ENCODE measurements at places on chromosomes 6 and 20.

DNA sequence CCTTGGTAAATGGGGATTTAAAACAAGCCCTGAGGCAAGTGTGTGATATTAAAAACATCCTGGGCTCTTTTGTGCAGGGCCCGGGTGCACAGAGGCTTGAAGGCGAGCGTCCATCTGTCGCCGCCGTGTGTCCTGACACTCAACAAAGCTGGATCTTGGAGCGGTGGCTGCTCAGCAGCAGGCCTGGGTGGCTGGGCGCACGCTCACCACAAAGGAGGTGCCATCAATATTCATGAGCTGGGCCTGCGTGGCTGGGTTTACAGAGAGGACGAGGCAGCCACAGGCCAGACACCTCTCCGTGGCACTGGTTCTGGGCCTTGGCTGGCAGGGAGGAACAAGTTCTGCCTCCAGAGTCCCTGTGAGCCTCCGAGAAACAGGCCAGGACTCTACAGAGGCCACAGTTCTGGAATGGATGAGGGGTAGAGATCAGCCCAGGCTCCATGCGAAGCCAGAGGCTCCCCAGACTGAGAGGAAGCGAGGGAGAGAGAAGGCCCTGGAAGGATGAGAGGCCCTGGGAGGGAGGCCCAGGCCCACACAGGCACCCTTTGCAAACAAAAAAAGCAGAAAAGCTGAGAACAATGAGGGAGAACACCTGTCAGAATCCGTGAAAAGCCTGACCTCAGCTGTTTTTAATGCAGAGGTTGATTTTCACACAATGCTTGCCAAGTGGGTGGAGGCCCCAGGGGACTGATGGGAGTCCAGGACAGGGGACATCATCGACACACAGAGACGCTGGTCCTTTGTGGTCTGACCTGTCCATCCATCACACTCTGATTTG is 21.9 kb downstream of the BHLHE23 start:
- DNase-seq, result no peak

DNA sequence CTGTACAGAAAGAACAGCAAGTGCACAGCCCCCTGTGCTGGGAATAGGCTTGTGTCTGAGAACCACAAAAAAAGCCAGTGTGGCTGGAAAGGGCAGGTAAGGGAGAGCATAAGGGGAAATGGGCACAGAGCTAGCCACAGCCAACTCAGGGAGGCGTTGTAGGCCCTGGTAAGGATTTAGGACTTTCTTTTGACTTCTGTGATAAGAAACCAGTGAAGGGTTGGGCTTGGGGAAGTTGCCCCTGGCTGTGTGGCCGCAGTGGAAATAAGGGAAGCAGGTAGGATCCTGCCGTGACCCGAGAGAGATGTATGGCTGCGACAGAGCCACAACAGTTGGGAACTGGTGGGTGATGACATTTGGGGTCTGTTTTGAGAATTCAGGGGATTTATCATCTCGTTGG is 30.0 kb upstream of the PHACTR2 start:
- no peak for DNase-seq

- no peak for DNase-seq
Observed at GRCh38 chr6:38549795-38550194, 89.9 kb downstream of the BTBD9 start.

GRCh38 chr6:157710604-157711003 is 112.4 kb upstream of the SNX9 start:
- DNase-seq, result no peak

DNA sequence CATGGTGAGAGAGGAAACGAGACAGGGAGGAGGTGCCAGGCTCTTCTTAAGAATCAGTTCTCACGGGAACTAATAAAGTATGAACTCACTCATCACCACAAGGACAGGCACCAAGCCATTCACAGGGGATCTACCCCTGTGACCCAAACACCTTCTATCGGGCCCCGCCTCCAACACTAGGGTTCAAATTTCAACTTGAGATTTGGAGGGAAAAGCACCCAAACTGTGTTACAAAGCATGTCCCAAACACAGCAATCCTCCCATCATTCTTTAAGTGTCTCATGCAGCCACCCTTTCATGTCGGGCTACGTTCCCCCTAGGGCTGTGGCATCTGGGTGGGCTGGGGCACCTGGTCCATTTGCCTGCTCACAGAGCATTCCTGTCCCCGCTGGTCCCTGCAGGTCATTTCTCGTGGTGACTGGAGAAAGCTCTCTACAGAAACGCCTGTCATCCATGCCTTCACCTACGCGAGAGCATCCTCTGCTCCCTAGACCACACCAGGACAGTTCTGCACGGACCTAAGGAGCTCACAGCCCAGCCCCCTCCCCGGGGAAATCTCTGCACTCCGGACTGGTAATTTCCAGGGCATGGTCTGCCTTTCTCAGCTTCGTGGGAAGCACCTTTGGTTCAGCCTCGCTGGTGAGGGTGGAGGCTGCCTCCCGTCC is 79.6 kb downstream of the TTLL2 start:
- DNase-seq, result no peak

GRCh38 chr6:51932956-51933355 is 154.5 kb downstream of the PKHD1 start:
- no peak for DNase-seq

GRCh38 chr6:132131758-132132157 is 180.6 kb upstream of the CCN2 start:
- no peak for DNase-seq

- DNase-seq, result no peak
Observed at GRCh38 chr6:35733633-35734032, 3.2 kb upstream of the ARMC12 start.

DNA sequence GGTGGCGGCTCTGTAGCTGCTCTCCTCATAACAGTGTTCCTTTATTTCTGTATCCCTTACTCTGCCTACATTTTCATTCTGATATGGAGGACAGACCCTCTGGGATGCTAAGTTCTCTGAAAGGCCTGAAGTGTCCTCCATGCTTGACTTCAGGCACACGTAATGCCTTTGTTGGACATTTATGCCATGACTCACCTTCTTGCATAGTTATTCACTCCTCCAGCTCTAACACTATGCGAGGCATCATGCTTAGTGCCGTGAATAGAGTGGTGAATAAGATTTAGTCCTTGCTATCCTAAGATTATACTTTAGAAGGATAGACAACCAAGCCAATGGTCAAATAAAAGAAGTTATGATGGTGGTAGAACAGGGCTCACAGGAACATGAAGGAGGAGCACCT is 760.9 kb upstream of the FLRT3 start:
- no peak for DNase-seq

DNA sequence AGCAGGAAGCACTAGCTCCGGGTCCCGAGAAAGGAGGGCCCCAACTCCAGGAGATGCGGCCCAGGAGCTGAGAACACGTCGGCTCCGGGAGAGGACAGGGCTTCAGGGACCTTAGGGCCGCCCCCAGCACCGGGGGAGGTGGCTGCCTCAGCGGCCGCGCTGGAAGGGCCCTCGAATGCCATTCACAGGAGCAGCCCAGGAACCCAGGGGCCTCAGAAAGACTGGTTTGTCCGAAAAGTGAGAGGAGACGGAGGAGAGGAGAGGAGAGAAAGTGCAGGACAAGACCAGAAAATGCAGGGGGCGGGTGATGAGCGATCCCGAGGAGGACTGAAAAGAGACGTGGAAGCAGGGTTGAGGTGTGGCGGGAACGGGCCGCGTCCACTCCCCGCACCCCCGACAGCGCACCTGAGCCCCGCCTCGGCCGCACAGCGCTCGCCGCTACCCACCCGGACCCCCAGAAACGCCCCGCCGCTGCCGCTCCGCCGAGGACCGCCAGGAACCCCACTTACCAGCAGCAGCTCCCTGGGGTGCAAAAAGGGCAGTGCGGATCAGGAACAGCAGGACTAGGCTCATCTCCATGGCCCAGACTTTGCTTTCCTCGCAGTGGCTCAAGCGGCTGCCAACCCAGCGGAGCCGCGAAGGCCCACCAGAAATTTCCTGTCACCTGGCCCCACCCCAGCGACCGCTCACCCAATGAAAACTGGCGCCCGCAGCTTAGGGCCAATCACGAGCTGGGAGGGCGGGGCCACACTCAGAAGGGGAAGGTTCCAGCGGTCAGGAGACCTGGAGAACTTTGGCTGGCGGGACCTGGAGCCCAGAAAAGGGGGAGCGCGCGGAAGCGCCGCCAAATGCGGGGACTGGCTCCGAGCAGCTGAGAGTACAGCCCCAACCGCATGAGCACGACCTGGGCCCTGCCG is 25.4 kb downstream of the HLA-F start:
- peak; percentile 54 for DNase-seq

GRCh38 chr6:166908811-166909210 is 47.5 kb downstream of the RNASET2 start:
- DNase-seq, result no peak

- no peak for DNase-seq
Observed at GRCh38 chr6:56403745-56404144, 156.4 kb upstream of the COL21A1 start.

DNA sequence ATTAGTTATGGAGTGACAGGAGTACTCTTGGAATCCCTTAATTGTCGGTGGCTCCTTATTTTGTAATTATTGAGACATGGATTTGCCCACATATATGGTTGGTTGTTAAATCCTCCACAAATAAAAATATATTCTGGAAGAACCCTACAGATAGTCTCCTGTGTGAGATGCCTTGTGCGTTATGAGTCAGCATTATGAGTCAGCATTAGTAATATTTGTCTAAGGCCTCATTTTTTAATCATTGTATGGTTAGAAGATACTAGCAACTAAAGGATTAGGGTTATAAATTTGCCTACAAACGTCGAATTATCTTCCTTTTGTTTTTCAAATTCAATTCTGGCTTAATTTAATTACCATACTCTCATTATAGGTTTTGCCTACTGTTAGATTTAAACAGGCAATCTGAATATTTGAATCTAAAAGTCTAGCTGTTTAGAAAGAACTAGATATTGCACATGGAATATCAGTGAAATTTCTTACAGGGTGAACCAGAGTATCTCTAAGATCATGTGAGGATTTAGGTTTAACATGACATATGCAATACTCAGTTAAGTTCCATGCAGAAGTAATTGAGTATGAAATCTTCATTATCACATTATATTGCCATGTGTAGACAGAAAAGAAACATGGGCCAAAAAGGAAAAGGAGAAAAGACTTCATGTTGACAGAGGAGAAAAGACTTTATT is 5.9 kb downstream of the C6orf58 start:
- DNase-seq, result no peak

DNA sequence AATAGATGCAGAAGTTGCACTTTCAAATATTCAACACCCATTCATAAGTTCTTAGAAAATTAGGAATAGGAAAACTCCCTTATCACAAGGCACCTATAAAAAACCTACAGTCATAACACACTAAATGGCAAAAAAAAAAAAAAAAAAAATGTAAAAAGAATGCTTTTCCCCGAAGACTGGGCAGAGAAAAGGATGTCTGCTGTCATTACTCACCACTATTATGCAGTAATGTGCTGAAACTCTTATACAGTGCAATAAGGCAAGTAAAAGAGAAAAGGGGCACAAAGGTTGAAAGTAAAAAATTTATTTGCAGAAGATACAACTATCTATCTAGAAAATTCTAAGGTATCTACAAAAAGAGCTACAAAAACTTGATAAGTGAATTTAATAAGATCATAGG is 607.8 kb upstream of the ARID1B start:
- peak; percentile 43 for DNase-seq

- no peak for DNase-seq
Observed at GRCh38 chr6:167678102-167679101, 148.3 kb upstream of the AFDN start.

DNA sequence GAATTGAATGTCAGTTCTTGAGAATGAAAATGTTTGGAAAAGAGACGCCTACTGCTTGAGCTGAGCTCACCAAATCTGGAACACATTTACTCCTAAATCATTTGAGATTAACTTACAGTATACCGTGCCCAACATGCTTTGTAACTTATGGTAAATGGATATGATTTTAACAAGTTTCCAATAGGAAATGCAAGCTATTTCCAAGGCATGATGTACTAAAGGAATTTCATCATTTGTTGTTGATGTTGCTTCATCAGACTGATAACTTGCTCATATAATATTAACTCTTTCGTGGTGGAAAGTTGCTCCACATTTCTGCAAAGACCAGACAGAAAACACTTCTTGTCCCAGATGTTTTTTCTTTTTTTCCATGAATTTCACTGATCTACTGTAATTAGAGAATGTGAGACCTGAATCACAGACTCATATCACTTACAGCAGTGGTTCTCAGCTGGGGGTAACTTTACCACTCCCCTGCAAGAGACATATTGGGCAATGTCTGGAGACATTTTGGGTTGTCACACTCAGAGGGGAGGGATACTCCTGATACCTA is 116.6 kb upstream of the TRAF3IP2 start:
- DNase-seq, result no peak

DNA sequence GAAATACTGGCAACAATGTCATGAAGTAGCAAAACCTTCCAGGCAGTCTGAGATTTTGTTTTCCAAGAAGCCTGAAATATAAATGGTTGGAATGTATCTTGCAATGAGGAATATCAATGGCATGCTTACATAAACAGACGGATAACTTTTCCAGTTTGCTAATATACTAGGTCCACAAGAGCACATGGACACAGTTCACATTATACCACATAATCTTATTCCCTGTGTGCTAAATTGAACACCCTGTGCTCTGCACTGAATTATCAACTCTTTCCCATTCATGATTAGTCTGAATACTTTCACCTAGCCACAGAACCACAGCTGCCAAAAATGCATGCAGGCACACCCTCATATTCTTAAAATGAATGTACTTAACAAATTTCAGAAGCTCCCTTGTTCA is 274.3 kb downstream of the COL12A1 start:
- no peak for DNase-seq

DNA sequence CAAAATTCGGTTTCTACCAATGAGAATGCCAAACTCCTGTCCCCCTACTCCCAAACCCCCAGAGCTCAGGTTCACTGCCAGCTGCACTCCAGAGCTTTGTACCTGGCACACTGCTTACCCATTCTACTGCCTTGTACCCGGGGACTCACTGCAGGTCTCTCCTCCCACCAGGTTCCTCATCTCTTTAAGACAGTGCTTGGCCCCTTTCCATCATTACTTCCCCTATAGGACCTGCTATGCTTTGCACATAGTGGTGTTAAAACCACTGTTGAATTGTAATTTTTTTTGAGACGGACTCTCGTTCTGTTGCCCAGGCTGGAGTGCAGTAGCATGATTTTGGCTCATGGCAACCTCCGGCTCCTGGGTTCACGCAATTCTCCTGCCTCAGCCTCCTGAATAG is 25.9 kb downstream of the LYRM4 start:
- DNase-seq, result no peak

GRCh38 chr20:5001174-5002076 is at the start of gene SLC23A2:
TSS of gene SLC23A2 (minus strand) at chr20:5001510. CDS start at chr20:4932562, 68,948 bp downstream.
- no peak for DNase-seq

DNA sequence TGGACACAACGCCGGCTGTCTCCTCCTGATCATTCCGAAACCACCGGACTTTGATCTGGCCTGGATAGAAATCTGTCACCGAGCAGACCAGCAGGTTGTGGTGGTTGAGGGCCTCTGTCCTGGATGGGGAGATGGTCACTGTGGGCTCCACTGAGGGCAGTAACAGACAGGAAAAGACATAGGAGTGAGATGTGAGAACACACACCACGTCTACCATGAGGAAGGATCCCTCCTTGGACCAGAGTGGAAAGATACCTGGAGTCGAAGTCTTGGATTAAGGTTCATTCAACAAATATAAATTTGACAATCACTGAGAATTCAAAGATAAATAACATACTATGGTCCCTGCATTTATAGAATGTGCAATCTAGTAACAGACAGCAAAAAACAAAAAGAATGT is 4.4 kb downstream of the HLA-DQB1 start:
- no peak for DNase-seq

Measured in bone marrow (tissue), 2 donors.